Activated T-helper 1 cell treated with anti-CD3 and anti-CD28 coated beads, Interleukin-2, amount 50 U/mL, for 16 hours (primary cell): ENCODE measurements at places on chromosomes 12 and 14.

GRCh38 chr14:102063109-102063807, 23.6 kb downstream of the HSP90AA1 start:
- peak; percentile 35 for DNase-seq

GRCh38 chr14:72040528-72040927, 108.3 kb downstream of the RGS6 start:
- no peak for DNase-seq

- no peak for DNase-seq
Measured at GRCh38 chr14:56002876-56003625, 115.2 kb upstream of the PELI2 start.

GRCh38 chr12:11769723-11770514, 120.4 kb downstream of the ETV6 start:
- DNase-seq: no peak

GRCh38 chr14:90058876-90059458, 2.8 kb upstream of the KCNK13 start:
- DNase-seq: no peak

DNA sequence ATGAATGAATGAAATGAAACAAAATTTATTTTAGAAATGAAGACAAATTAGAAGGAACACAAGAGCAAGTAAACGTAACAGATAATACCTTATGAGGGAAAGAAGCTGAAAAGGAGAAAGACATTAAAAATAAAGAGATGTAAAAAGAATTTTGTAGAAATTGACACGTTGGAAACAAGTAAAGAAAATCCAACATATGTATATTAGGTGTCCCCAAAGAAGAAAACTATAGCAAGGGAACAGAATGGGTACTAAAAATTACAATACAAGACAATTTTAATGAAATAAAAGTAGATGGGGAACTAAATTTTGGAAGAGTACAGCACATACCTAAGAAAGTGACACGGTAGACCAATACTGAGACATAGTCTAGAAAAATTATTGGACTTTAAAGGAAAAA, 16.7 kb downstream of the DNM1L start:
- DNase-seq: no peak

DNA sequence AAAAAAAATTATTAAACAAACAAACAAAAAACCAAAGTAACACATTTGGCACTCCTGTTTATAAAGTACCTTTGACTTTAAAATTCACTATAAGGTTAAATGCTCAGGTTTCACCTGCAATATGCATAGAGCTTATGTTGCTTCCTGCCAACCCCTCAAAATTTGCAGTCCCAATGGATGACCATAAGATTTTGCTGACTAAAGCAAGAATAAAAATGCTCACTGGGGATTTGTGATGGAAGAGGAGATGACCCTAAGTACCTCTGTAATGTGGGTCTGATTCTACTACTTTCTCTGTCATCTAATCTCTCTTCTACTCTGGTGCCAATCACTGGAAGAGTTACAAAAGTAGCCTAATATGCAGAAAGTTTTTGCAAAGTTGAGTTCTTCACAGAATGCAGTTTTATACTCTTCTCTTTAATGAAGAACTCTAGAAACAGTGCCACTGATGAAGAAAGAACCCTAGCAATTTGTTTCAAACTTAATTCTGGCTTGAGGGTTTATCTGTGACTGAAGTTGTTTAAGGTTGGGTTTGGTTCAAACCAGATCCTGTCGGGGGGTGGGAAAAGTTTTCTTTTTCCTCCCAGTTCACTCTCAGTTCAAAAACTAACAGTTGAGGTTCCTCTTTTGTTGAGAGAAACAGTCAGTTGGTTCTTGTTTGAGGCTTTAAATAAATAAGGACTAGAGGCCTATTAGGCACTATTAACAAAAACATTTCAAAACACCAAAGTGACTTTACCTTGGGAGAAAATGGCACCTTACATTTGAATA, 10.9 kb downstream of the WASHC3 start:
- DNase-seq: no peak

DNA sequence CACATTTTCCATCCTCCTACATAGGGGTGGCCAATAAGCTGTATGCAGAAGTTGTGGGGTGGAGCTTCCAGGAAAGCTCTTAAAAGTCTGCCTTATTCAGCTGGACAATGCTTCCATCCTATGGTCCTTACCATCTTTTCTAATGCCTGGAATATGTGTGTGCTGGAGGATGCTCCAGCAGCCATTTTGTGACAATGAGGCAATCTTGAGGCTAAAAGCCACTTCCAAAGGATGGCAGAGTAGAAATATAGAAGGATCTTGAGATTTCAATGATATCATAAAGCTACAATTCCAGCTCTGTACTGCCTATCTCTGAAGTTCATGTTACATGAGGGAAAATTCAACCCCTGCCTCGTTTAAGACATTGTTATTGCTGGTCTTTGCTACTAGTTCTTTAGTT, 95.7 kb downstream of the APAF1 start:
- DNase-seq: no peak

- DNase-seq: peak; percentile 10
Measured at GRCh38 chr12:46267825-46268582, 839 bp downstream of the SLC38A1 start.

DNA sequence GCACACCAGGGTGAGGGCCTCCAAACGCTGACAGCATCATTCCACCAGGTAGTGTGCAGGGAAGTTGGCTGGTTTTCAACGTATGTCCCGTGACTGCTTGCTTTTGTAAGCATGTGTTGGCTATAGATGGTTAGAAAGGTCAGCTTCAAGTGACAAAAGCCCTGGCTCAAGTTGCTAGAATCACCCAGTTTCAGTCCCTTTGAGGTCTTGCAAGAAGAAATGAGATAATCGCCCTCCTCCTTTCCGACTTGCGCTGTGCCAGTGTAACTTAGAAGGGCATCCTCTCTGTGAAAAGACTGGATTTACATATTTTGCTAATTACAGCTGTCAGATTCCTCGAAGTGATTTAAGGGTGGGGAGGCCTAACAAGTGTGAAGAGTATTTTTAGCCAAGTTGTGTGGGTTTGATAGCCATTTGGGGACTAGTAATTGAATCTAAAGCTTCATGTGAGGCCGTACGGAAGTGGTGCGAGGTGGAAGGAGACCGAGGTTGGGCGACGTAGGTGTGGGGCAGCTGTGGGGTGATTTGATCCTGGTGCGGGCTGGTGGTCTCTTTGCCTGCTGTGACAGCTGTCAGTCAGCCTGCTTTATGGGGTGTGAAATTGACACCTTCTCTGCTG, 94.7 kb downstream of the CHST11 start:
- no peak for DNase-seq

- no peak for DNase-seq
Measured at GRCh38 chr14:74478996-74479635, 14.0 kb downstream of the NPC2 start.

DNA sequence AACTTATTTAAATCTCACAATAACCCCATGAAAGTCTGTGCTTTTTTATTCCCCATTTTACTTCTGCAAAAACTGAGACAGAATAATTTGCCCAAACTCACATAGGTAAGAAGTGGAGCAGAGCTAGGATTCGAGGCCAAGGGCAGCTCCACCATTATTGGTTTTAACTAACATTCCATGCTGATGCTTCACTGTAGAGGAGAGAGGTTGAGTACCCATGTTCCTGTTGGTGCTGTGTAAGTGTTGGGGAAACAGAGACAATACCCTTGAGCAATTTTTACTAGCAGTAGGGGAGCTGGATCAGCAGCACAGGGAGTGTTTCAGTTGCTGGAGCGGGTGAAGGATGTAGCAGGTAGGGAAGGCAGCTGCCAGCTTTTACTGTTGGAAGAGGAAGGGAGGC, 21.1 kb downstream of the RASSF8 start:
- DNase-seq: no peak

GRCh38 chr12:57008178-57008577, 1.8 kb upstream of the ZBTB39 start:
- DNase-seq: no peak

DNA sequence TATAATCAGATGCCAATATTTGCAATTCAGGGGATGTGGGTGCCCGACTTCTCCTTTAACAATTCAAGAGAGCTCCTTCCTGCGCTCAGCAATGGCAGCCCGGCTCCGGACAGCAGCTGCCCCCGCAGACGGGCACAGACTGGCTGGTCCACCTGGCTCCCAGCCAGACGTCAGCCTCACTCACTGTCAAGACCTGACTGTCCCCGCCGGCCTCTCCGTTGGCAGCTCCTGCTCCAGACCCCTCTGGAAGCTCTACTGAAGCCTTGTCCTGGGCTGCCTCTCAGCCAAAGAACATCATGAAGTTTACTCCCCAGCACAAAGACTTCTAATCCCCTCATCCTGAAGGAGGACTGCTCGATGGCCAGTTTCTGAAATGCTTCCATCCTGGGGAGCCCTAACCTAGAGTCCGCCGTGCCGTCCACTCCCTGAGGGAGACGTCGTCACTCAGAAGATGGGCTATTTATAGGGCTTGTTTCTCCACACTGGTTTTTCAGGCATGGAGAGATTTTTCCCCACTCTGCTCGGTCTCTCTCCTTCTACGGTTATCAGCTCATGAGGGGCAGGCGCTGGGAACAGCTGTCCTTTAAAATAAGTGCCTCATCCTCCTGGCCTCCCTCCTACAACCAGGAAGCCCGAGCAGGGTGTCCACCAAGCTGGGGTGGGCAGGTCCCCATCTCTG, 126.2 kb downstream of the RFLNA start:
- DNase-seq: no peak

GRCh38 chr12:113186033-113186365, 478 bp downstream of the RITA1 start:
- DNase-seq: no peak

DNA sequence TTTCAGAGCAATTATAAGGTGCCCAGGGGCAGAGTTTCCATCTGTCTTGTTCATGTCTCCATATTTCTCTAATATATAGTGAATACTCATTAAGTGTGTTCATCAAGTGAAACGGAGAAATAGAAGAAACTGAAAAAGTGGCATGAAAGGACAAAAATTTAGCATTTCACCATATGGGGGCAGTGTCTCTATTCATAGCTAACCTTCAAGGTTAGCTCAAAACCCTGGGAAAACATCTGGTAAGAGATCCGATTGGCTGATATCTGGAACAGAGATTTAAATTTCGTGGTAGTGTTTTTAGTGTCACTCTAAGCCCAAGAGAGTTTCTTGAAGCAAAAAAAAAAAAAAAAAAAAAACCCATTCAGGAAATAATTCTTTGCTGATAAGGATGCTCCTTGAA, 367.5 kb downstream of the DAD1 start:
- DNase-seq: no peak

DNA sequence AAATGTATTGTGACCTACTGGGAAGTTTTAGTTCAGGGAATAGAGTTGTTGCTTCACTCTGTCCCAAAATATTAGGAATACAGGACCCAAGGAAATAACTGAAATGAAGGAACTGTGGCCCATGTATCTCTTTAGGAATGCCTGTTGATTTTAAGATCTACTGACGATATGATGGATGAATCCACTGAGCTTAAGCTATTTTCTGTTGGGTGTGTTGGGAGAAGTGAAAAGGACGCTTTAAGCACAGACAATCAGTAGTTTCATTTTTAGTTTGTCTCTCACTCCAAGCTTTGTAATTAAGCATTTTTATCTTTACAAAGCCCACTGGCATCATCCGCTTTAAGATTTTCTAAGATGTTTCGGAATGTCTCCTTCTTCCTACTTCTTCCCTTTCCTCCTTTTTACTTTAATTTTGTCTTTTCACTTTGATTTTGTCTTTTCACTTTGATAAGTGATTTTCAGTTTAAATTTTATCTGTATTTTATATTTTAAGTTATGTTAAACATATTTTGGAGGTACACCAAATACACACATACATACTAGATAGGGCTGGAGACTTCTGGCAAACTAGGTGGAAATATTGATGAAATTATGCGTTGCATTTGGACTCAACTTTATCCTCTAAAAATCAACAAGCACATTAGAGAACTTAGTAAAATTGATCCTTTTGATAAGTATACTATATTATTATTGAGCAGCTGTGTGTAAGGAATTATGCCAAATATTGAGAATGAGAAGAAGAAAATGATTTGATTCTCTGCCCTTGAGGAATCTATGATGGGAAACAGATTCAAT, 52.3 kb upstream of the USP44 start:
- no peak for DNase-seq

DNA sequence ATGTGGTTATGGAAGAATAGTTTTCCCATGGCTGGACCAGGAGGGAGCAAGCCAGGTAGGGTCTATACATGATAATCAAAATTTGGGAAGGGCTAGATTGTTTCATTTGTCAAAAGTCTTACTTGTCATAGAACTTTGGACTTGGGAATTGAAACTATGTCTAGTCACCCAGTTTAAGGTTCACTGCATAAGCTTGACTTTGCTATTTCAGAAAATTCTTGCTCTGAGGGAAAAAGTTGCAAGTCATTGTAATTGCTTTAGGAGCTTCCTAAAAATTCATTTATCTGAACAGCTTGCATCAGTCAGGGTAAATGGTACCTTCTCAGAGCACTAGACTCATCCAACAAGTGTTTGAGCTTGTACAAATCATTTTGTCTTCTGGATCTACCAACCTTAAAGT, 1194.7 kb downstream of the GALC start:
- DNase-seq: no peak

- no peak for DNase-seq
Measured at GRCh38 chr14:101062065-101062450, 158.5 kb upstream of the RTL1 start.

DNA sequence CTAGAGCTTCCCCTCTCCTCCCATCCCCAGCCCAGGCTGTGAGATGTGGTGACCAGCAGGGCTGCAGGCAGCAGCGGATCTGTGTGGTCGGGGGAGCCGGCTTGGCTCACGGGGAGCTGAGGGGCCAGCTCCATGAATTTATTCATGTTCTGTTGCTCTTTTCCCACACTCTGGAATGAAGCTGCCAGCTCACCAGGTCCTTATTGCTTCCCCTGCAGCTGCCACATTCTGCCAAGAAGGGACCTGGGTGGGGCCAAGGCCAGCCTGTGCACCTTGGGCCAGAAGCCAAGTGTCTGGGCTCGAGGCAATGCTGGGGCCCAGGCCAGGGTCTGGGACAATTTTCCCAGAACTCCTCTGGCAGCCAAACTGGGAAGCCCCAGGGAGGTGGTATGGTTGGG, 2.5 kb upstream of the C1QL4 start:
- no peak for DNase-seq
